ENCODE measurements at places on chromosomes 1 and 21.

- DNase-seq: no peak
These were observed 180.1 kb upstream of the ESRRG start for GRCh38 chr1:216903382-216903740.

GRCh38 chr1:243354511-243355153, 98.8 kb downstream of the SDCCAG8 start:
- DNase-seq: no peak

DNA sequence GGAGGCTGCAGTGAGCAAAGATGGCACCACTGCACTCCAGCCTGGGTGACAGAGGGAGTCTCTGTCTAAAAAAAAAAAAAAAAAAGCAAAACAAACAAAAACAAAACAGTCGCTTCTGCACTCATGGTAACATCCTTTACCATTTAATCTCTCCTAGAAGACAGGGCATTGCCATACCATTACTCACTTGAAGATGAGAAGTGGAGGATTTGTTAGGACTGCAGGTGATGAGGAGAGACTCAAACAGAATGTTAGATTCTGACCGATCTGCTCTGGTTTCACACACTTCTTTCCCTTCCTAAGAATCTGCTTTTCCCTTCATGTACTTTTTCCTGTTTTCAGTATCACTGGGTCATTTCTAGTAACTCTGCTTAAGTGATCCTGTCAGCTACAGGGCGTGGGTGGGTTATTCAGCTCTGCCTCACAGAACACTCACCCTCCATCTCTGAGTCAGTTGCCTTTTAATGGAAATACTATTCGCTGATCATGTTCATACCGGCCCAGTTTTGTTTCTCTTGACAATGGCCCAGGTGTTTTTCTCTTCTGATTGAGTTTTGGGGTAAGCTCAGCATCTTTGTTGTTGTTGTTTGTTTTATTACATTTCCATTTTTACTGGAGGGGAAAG, 148.0 kb upstream of the ERG start:
- no peak for DNase-seq

GRCh38 chr1:98651116-98651632, 10.3 kb upstream of the SNX7 start:
- no peak for DNase-seq

DNA sequence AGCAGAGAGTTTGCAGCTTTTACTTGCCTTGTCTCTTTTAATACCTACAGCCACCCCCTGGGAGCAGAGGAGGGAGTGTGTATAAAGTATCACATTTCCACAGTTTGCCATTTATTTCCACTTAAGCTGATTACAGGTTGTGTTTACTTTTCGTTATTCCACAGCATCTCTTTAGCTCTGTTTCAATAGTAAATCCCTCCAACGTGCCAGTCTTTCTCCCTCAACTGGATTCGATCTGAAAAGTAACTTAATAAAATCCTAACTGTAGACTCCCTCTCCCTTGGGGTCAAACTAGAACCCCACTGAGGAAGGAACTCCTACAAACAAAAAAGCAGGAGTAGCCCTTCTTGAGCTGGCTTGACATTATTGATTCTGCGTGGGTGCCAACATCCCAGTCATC, 3.1 kb upstream of the FCGR2A start:
- no peak for DNase-seq

GRCh38 chr1:102863704-102864103, 244.6 kb downstream of the COL11A1 start:
- no peak for DNase-seq

DNA sequence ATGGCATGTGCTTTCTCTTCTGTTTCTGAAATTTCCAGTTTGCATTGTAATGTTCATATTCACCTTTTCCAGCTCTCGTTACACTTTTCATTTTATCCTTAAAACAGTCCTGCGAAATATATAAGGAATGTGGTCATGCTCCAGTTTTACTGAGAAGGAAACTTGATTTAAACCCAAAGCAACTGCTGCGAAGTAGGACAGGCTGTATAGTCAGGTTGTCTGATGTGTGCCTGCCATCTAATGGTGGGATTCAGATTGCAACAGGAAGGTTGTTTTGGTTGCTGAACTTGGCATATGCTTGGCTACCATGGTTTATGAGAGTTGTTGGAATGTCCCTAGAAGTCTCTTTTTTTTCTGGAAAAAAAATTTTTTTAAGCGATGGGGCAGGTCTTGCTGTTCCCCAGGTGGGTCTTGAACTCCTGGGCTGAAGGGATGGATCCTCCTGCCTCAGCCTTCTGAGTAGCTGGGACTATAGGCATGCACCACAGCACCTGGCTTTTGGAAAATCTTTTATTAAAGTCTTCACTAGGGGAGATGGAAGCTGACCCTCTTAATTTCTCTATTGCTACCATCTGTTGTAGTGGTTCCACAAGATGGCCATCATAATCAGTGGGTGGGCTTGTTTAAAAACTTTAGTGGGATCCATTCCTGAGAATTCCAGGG, 86.9 kb downstream of the UCK2 start:
- DNase-seq: peak; percentile 35

- no peak for DNase-seq
These were observed 44.3 kb downstream of the ERICH3 start for GRCh38 chr1:74629283-74629682.

DNA sequence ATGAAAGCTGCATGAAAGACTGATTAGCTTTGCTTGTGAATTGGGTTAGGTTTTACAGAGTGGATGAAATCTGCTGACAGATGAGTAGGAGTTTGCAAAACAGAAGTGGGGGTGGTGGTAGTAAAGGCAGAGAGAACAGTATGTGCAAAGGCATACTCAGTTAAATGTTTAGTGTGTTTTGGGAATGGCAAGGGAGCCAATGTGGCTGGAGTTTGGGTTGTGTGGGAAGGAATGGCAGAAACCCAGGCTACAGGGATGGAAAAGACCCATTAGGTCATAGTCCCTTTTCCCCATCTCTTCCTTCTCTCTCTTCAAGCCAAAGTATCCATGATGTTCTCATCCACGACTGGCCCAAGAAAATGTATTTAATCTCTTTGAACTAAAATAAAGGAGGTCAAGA, 362.2 kb upstream of the LYPLAL1 start:
- DNase-seq: no peak

- no peak for DNase-seq
These were observed 58.5 kb upstream of the DNAJC6 start for GRCh38 chr1:65250826-65251225.

GRCh38 chr21:14688412-14688811, 142.3 kb upstream of the SAMSN1 start:
- no peak for DNase-seq

- DNase-seq: no peak
These were observed 631 bp downstream of the SHISA4 start for GRCh38 chr1:201889090-201889968.

DNA sequence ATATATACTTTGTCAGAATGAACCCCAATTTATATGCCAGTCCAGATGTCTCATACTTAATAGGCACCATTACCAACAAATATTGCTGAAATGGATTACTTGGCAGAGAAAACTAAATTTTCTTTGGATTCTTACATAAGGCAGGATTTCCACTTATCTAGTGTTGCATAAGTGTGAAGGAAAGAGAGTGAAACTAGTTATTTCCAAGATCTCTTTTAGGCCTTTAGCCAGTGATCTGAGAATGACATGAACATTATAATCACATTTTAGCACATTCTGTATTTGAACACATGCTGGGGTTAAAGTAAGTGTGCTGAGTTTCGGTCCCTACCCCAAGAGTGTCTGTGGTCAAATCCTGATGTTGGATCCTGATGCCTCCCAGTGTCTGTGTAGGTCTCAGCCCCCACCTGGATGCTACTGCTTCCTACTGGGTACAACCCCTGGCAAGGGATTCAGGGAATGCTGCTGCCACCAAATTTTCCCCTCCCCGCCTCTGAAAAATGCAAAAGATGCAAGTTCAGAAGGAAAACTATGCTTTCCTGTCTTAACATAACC, 11.2 kb downstream of the DDAH1 start:
- no peak for DNase-seq

DNA sequence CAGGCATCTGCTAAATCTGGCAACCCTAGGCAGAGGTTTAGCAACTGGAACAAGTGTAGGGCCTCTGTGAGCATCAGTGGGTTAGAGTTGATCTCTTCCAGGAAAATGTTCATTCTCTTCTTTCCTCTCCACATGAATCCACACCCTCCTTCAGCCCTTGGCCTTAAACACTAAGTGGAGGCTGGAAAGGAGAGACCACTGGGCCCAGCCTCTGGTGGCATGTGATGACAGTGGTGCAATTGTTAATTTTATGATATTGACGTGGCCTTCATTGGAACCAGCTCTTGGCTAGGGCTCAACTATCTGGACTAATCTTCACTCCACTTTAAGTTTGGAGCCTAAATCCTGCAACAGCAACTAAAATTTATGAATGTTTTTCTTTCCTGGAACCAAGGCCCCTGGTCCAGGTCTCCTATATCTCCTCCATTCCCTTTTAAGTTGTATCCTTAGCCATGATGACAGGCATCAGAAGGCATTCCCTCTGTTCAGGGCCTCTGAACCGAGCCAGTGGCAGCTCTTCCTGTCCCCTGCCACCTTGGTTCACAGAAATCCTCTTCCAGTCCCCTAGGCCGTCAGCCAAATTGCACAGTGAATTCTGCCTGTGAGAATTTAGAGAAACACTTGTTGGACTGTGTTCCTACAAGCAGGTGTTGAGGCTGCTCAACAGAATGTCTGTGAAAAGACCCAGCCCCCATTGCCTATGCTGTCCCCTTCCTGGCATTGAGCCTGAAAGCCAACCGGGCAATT, 132.2 kb downstream of the PSMG1 start:
- no peak for DNase-seq

DNA sequence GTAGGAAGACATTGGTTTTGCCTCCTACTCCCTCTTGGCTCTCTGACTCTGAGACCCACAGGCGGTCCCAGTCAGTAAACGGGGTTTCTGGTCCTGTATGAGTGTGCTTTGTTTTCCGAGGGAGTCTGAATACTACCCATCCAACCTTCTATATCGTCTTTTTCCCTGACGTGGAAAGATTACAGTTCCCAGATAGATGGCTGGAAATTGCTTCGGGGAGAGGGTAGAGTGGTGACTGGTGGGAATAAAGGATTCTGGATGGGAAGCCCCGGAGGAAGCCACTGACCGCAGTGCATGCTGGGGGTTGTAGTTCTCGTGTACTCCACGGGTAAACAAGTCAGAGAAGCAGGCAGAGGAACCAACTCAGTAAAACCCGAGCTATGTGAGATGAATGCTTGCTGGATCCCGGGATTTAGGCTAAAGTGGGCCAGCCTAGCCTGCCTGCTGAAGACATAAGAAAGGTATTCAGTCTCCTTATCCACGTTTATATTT, 66.2 kb upstream of the IRF2BP2 start:
- DNase-seq: no peak

DNA sequence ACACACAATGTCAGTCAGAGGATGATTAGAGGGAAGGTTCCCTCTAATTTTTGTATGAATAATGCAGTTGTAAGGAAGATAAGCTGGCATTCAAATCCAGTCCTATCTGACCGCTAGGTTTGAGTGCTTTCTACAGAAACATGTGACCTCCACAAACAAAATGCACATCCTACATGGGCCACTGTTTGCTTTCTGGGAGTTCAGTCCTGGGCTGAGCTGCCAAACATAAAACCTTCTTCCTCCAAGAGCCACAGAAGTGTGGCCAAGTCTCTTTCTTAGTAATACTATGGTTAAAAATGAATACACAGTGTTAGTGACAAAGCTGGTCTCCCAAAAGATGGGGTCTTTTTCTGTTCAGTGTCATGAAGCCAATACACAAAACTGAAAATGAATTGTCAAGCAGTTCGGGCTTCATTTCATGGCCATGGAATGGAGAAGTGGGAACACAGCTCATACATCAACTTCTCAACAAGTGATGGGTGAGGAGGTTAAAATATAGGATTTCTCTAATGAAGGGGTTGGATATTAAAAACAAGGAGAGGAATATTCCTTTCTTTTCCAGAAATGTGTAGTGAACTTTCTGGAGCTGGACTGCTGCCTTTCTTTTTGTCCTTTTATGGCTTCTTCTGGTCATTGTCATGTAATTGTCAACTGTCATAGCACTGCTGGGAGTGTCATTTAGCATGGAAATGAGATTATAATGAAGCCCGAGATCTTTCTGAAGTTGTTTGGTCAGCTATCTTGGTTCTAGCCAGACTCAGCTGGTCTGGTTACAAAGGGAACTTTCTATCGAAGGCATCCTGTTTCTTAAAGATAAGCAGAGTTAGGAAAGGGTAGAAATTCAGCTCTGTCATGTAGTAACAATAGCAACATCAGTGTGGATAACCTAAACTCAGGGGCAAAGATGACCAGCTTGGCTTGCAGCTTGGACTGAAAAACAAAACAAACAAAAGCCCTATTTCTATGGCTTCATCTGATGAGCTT, 135.1 kb downstream of the CHD1L start:
- no peak for DNase-seq

- DNase-seq: no peak
These were observed 63.9 kb upstream of the HSD17B7 start for GRCh38 chr1:162726555-162726954.

DNA sequence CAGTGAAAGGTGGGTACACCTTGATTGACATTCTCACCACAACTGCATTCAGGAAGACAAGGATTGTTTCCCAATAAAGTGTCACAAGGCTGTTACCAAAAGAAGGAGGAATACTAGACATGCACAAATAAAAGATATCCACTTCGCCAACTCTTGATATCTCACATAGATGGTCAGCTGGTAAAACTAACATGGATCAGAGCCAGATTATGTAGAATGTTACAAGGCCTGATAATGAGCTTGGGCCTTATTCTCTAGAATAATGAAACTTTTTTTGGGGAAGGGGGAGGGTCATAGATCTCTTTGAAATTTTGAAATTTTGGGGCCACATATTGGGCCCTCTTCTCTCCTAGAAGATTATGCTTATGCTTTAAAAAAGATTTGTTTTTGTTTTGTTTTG, 24.9 kb downstream of the RAP1A start:
- no peak for DNase-seq

DNA sequence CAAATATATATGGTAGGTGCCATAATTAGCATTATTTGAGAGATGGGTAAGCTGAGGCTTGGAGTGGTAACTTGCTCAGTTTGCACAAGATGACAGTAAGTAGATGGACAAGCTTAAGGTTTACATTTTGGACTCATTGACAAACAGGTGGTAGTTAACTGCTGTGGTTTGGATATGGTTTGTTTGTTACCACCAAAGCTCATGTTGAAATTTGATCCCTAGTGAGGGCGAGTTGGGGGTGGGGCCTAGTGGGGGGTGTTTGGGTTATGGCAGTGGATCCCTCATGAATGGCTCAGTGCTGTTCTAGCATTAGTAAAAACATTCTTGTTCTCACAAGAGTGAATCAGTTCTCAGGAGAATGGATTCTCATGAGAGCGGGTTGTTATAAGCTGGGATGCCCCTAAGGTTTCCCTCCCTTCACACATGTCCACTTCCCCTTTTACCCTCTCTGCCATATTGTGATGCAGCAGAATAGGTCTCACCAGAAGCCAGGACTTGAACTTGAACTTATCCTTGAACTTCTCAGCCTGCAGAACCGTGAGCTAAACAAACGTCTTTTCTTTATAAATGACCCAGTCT, 6.6 kb upstream of the PRRX1 start:
- no peak for DNase-seq

GRCh38 chr1:110488867-110489266, 30.1 kb downstream of the KCNA10 start:
- DNase-seq: no peak

- DNase-seq: no peak
These were observed 70.1 kb downstream of the KAZN start for GRCh38 chr1:14668538-14668937.

Data from activated effector memory CD4-positive, alpha-beta T cell treated with Interleukin-2 at 50 U/mL for 16 hours (primary cell).